Skin of body (tissue), 3 donors: ENCODE measurements at places on chromosomes 12 and 14. TPM values are rescaled to one million over a fixed set of nuclear protein-coding genes. Genes with fewer than 3 reads are reported as not detected.

LRFN5 gene
- 11.8 TPM for total RNA-seq

POC1B gene
- 31.0 TPM for total RNA-seq

SERPINA9 gene
- total RNA-seq = 3.3 TPM

GPD1 gene
- 163 TPM for total RNA-seq

RIMBP2 gene
- total RNA-seq = 5.8 TPM

COCH gene
- 7.9 TPM for total RNA-seq

MANSC4 gene
- not detected for total RNA-seq

GPR132 gene
- total RNA-seq = 1.6 TPM

JAG2 gene
- 27.0 TPM for total RNA-seq

PTHLH gene
- 4.6 TPM for total RNA-seq

GRCh38 chr14:61430066-61430757 lies 108.8 kb downstream of the PRKCH start:
- DNase-seq = no peak

DNA sequence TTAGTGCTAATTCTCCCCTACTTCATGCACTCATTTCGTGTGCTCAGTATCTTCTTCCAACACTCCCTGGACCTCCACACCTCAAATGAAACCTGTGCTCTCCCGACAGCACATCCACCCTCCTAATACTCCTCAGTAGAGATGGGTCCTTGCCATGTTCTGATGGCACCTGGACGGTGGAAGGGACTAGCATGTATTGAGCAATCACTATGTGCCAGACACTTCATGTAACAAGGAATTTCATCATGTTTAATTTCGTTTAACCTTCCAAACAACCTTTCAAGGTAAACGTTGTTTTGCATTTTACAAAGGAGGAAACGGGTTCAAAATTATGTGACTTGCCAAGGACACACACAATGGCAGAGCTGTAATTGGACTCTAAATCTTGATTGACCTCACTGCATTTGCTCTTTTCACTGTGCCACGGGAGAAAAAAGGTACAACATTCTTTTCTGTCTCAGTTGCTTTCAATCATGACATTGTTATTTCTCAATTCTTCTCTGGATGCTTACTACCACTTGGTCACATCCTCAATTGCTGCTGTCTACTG lies 12.2 kb upstream of the SLC7A8 start:
- no peak for DNase-seq

DNA sequence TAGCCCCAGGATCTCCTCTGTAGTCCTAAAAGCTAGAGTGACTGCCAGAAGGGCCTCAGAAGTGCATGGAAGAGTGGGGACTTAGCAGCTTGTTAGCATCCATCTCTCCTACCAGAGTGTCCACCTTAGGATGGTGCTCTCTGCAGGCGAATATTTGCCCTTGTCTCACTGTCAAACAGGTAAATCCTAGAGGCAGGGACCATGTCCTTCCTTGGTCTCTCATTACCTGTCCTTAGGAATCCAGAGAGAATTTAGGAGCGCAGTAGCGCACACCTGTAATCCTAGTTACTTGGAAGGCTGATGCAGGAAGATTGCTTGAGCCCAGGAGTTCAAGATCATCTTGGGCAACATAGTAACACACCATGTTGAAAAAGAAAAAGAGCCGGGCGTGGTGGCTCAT lies 21.4 kb downstream of the AGAP2 start:
- DNase-seq = no peak

DNA sequence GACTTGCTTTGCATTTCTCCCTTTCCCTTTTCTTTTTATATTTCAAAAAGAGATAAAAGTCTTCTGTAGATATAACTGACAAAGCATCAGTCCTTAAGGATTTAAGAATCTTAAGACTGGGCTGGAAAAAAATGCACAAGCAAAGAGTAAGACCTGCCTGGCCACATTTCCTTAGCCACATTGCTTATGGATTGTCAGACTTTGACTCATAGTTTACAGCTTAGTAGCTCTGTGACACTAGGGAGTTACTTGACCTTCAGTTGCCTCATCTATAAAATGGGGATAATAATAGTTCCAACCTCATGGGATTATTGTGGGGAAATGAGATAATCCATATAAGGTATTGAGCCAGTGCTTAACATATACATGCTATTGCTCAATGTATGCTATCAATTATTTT lies 66.4 kb upstream of the STK38L start:
- no peak for DNase-seq

- no peak for DNase-seq
Measured at GRCh38 chr12:3662521-3662921, 90.4 kb downstream of the CRACR2A start.

DNA sequence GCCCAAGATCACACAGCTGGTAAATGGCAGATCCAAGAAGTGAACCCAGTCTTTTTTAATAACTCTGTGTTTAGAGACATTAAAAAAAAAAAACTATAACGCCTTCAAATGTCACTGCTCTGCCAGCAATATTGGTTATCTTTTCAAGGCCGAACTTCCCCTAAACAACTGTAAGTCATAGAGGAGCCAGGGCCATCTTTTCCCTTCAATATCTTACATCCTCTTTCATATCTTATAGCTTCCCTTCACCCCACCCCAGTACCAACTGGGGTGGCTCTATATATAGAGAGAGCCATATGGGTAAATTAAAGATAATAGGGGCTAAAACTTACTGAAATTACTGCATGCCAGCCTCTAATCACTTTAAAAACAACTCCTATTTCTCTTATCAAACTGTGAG lies 100.2 kb downstream of the STAB2 start:
- no peak for DNase-seq

DNA sequence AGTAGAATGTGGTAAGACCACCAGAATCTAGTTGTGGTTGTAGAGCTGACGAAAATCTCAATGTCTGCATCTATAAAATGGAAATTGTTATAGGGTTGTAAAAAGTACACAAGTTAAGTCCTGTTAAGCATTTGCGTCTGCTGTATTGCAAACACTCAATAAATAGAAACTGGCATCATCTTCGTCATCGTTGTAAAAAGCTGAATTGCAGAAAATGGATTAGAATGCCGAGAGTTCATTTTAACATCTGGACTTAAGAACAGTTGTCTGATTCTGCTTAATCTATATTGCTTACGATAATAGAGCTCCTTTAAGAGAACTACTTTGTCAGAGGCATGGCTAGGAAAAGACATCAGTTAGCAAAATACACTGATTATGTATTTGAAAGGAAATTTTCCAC lies 33.2 kb downstream of the KCNMB4 start:
- peak; percentile 27 for DNase-seq

DNA sequence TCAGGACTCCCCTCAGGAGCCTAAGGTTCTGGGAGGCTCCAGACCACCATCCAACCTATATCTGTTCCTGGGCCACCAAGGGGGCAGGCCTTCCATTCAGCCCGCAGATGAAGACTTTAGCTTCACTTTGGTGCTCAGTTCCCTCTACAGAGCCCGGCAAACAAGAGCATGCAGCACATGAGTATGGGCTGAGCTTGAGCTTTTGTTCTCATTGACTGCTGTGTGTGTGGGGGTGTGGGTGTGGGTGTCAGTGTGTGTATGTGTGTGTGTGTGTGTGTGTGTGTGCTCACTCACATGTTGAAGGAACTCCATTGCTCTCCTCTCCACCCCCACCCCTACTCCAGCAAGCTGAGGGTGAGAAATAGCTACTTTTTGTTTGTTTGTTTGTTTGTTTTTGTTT lies 219.1 kb downstream of the ZFP36L1 start:
- no peak for DNase-seq

DNA sequence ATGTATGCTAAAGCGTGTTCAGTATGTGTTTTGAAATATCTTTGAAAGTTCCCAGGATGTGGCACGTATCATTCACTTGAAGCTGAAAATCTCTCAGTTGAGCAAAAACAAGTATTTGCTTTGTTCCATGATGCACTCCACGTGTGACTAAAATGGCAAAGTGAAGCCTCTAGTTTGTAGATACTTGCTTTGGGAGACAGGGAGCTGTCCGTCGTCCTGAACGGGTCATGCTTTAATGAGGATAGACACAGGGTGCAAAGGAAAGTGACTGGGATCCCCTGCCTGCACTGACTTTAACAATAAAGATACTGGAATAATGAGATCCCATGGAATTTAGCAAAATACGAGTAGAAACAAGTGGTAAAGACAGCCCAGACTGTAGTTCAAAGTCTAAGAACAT lies 991.4 kb downstream of the NRXN3 start:
- DNase-seq = no peak

- no peak for DNase-seq
Measured at GRCh38 chr14:100433428-100433814, 110.3 kb downstream of the SLC25A47 start.

DNA sequence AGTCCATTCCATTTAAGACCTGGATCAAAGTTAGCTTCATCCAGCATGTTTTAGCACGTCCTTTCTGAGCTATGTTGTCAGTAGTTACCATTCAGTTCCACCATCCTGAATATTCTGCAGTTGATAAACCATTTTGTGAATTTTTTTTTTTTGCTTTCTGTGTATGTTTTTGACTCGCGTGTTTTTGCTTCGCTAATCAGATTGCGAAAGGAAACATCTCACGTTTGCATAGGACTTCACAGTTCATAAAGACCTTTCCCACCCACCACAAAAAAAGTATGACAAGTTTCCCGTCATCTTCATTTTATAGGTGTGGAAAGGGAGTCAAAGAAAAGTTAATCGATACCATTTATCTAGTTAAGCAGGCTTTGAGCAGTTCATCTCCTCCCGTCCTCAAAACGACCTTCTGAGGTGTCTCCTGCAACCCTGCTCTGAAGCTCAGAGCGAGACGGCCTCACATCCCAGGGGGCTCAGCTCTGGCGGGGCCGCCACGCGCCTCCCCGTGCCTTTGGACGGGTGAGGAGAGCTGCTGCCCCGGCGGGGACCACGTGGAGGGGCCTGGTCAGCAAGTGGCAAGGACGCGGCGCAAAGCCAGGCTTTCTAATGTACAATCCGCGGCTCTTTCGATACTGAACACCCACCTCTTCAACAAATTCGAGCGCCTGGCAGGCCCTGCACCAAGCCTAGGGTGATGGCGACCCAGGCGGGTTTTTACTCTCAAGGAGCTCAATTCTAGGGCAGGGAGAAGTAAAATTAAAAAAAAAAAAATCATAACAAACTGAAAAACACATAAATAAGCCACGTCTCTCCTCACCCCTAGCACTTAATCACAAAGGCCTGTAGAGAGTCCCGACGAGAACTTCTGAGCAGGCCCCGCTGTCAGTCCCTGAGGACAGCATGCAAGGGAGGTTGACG lies 988 bp upstream of the TMEM263 start:
- no peak for DNase-seq

DNA sequence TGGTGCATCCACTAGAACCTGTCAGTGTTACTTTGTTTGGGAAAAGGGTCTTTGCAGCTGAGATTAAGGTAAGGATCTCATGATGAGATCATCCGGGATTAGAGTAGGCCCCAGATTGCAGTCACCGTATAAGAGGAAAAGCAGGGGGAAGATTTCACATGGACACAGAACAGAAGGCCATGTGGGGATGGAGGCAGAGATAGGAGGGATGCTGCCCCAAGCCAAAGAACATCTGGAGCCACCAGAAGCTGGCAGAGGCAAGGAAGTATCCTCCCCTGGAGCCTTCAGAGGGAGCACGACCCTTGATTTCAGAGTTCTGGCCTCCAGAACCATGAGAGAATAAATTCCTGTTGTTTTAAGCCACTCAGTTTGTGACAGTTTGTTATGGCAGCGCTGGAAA lies 39.6 kb downstream of the CMKLR1 start:
- DNase-seq = no peak

- DNase-seq = no peak
Measured at GRCh38 chr14:57066887-57067513, 201.7 kb downstream of the EXOC5 start.

GRCh38 chr14:74670726-74671411 lies 42.0 kb downstream of the AREL1 start:
- DNase-seq = no peak

GRCh38 chr14:64885559-64885958 lies 5.9 kb upstream of the SPTB start:
- no peak for DNase-seq

GRCh38 chr14:80364274-80364673 lies 153.0 kb upstream of the DIO2 start:
- no peak for DNase-seq

DNA sequence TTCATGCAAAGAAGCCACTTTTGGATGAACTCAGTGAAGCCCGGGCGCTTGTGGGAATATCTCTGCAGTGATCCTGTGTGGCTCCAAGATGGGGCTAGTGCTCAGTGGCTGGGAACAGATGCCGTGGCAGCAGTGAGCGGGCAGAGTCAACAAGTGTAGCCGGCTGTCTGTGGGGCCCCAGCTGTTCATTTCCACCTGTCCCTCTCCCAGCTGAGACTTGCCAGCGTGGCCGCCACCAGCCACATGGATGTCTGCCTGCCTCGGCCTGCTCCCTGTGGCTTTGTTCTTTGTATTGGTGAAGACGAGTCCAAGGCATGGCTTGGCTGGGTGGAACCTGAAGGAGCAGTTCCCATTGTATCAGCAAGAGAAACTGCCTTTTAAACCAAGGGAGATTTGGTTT lies 77.3 kb downstream of the NOS1 start:
- DNase-seq = no peak

- DNase-seq = no peak
Measured at GRCh38 chr14:67313153-67313552, 46.5 kb downstream of the ATP6V1D start.

DNA sequence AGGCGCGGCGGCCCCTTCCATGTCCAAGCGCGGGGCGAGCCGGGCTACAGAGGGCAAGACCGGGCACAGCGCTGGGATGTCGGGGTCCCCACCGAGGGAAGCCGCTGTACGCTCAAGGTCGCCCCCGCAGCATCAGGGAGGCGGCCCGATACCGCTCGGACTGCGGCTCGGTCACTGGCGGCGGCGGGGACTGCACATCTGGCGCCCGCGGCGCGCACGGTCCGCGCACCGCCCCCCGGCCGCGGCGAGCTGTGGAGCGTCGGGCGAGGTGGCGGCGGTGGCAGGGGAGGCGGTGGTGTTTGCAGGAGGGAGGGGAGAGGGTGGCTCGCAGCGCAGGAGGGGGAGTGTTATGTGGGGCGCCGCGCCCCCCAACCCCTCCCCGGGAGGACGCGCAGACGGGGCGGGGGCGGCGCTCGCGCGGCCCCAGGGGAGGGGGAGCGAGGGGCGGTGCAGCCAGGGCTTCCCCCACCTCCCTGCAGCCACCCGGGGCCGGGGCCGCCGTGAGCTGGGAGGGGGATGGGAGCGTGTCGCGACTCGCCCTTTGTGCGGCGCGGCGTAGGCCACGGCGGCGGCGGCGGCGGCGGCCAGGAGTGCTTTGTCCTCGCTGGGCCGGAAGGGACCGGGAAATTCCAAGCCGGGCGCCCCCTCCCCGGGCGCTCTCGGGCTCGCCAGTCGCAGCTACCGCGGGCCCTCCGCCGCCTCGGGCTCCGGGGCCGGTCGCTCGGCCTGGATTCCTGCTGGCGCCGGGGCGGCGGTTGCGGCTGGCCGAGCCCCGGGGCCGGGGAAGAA lies at the start of gene NUAK1:
TSS of gene NUAK1 (minus strand) at position 322 of the 789 bp plus-strand sequence. CDS start at position 21, 301 bp downstream.
- peak; percentile 75 for DNase-seq
